ENCODE measurements at places on chromosomes 1 and 21.

DNA sequence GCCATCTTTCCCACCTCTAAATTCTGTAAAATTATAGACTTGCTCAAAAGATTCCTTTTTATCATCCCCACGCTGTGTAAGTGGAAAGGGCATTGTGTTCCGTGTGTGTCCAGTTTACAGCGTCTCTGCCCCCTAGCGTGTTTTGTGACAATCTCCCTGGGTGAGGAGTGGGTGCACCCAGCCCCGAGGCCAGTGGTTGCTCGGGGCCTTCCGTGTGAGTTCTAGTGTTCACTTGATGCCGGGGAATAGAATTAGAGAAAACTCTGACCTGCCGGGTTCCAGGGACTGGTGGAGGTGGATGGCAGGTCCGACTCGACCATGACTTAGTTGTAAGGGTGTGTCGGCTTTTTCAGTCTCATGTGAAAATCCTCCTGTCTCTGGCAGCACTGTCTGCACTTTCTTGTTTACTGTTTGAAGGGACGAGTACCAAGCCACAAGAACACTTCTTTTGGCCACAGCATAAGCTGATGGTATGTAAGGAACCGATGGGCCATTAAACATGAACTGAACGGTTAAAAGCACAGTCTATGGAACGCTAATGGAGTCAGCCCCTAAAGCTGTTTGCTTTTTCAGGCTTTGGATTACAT lies 61.9 kb downstream of the POFUT2 start:
- DNase-seq = no peak

- DNase-seq = no peak
Measured at GRCh38 chr1:12369258-12369657, 139.4 kb downstream of the VPS13D start.

- no peak for DNase-seq
Measured at GRCh38 chr21:15051644-15052458, 12.9 kb downstream of the NRIP1 start.

- no peak for DNase-seq
Measured at GRCh38 chr1:247317702-247318101, 14.0 kb downstream of the ZNF496 start.

DNA sequence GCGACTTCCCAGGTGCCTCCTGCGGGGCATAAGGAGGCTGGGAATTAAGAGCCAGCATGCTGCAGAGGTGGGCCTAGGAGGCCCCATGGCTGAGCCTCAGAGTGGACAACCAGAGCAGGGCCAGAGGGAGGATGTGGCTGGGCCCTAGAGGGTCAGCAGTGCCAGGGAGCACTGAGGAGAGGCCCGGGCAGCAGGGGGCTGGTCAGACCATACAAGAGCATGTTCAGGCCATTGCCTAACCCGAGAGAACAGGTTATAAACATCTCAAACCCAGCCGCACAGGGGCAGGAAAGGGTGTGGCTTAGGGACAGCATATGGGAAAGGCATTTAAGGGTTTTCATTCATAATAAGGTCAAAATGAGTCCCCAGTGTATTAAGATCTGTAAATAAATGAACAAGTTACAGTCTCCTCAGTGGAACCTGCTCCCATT lies 51.1 kb downstream of the IER5 start:
- DNase-seq = no peak

GRCh38 chr1:165375623-165376022 lies 19.1 kb upstream of the LMX1A start:
- no peak for DNase-seq

DNA sequence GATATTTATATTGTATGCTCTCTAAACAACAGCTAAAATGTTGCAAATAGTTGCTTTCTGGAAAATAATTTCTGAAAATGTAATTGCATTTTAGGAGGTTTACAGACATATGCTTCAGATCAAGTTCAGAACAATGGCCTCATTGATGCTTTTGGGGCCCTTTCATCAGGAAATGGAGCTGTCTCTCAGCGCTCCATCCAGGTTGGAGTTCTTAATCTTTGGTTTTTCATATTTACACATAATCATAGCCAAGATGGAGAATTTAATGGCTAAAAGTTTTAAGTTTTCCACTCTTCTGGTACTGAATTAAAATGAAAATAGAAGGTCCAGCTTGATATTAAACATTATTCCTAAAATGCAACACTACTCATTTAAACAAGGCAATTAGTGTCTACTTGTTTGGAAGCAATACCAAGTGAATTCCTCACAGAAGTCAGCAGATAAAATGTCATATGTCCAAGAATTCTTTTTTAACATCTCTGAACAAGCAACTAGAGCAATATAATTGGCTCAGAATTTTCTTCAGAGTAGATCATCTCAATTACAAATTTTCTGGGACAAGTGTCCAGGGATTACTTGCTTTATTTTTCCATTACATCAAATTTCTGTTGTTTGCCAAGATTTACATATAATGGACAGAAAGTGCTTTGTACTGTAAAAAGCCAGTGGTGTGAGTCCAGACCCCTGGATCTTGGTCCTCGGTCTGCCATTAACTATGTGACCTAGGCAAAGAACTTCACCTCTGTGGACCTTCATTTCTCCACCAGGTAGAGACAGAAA lies 22.6 kb downstream of the CLCA1 start:
- no peak for DNase-seq

GRCh38 chr1:173149887-173150286 lies 57.2 kb downstream of the TNFSF4 start:
- DNase-seq = no peak

GRCh38 chr1:20063861-20064292 lies 6.1 kb upstream of the PLA2G5 start:
- no peak for DNase-seq
